ENCODE measurements at places on chromosomes 16 and 17.

DNA sequence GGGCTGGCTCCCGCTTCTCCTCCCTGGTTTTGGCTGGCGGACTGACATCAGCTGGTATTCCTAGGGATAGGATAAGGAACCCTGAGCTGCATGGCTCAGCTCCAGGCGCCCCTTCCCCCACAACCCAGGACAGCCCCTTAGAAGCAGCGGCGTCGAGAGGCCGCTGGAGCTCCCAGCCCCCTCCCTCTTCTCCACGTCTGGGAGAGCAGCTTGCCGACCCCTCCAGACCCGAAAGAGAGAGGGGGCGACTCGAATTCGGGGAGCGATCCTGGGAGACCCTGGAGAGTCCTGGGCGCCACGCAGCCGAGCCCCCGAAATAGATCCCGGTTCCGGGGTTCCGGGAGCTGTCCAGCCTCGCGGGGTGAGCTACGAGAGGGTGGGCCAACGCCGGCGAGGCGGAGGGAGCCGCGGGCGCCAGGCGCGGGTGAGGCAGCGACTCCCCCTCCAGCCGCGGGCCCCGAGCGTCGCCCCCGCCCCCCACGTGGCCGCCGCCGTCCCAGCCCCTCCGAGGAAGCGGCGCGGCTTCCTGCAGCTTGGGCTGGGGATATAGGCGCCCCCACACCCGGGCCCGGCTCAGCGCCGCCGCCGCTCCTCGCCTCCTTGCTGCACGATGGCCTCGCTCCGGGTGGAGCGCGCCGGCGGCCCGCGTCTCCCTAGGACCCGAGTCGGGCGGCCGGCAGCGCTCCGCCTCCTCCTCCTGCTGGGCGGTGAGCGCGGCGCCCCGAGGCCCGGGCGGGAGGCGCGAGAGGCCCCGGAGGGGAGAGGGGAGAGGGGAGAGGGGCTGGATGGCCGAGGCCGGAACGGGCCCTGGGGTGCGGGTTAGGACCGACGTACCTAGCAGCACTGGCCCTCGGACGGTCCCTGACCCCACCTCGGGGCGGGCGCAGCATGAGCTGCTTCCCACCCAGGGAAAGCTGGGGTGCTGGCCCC is at the start of gene RAMP2:
TSS of gene RAMP2 (plus strand) at position 576 of the 930 bp plus-strand sequence. CDS start at position 611, 35 bp downstream.
- H3K27me3 ChIP-seq = peaks cover 32% of the 10 kb centered on the region
- peaks cover 19% of the 10 kb centered on the region for H3K4me1 ChIP-seq
- peak within 1 kb of the TSS; percentile 73 for H3K4me3 ChIP-seq
- no peaks in the 10 kb centered on the region for H3K36me3 ChIP-seq
- DNase-seq = peak; percentile 34

- peaks cover 7% of the 10 kb centered on the region for H3K27me3 ChIP-seq
- H3K4me1 ChIP-seq = no peaks in the 10 kb centered on the region
- no peaks in the 10 kb centered on the region for H3K36me3 ChIP-seq
- no peak overlapping the region for H3K27ac ChIP-seq
These were observed 80.0 kb downstream of the PCTP start for GRCh38 chr17:55830699-55831471.

GRCh38 chr16:64507240-64508024 is 614.4 kb downstream of the CDH11 start:
- no peak for DNase-seq
- H3K4me1 ChIP-seq = no peaks in the 10 kb centered on the region
- no peaks in the 10 kb centered on the region for H3K27me3 ChIP-seq
- no peak overlapping the region for H3K27ac ChIP-seq
- H3K4me3 ChIP-seq = no peak overlapping the region
- no peaks in the 10 kb centered on the region for H3K36me3 ChIP-seq

GRCh38 chr16:79171931-79172705 is 428.4 kb downstream of the MAF start:
- no peak overlapping the region for H3K27ac ChIP-seq
- peaks cover 5% of the 10 kb centered on the region for H3K4me1 ChIP-seq
- peaks cover 2% of the 10 kb centered on the region for H3K36me3 ChIP-seq
- no peak for DNase-seq
- peaks cover 6% of the 10 kb centered on the region for H3K27me3 ChIP-seq

DNA sequence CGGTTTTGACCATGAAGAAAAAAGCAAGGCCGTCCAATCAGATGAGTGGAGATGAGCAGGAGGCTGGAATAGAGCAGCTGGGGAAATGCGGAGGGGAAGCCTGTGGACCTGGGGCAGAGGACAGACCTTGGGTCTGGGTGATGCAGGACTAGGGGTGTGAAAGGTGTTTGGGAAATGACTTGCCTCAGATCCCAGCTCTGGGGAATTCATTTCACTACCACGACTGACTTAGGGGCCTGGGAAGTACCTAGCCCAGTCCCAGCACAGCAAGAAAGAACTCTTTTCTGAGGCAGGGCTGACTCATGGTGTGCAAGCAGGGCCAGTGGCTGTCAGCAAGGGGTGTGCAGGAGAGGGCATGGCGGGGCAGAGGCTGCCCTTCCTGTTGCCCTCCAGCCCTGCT is 14.8 kb downstream of the DNAI2 start:
- no peak overlapping the region for H3K4me3 ChIP-seq
- peaks cover 4% of the 10 kb centered on the region for H3K27me3 ChIP-seq
- peaks cover 2% of the 10 kb centered on the region for H3K4me1 ChIP-seq
- no peak overlapping the region for H3K27ac ChIP-seq

- H3K36me3 ChIP-seq = peaks cover 2% of the 10 kb centered on the region
- no peak overlapping the region for H3K4me3 ChIP-seq
- DNase-seq = no peak
- no peak overlapping the region for H3K27ac ChIP-seq
- H3K4me1 ChIP-seq = no peaks in the 10 kb centered on the region
These were observed 32.8 kb downstream of the HSD17B2 start for GRCh38 chr16:82067804-82068325.

GRCh38 chr16:26396511-26397235 is 670.1 kb upstream of the C16orf82 start:
- no peak for DNase-seq
- H3K4me3 ChIP-seq = no peak overlapping the region
- H3K4me1 ChIP-seq = no peaks in the 10 kb centered on the region

GRCh38 chr17:29572691-29573557 is 4.4 kb downstream of the TP53I13 start:
- DNase-seq = peak; percentile 74
- H3K27me3 ChIP-seq = no peaks in the 10 kb centered on the region
- peaks cover 5% of the 10 kb centered on the region for H3K36me3 ChIP-seq
- peaks cover 19% of the 10 kb centered on the region for H3K4me1 ChIP-seq
- no peak overlapping the region for H3K27ac ChIP-seq
